ENCODE measurements at places on chromosomes 2 and 18.

DNA sequence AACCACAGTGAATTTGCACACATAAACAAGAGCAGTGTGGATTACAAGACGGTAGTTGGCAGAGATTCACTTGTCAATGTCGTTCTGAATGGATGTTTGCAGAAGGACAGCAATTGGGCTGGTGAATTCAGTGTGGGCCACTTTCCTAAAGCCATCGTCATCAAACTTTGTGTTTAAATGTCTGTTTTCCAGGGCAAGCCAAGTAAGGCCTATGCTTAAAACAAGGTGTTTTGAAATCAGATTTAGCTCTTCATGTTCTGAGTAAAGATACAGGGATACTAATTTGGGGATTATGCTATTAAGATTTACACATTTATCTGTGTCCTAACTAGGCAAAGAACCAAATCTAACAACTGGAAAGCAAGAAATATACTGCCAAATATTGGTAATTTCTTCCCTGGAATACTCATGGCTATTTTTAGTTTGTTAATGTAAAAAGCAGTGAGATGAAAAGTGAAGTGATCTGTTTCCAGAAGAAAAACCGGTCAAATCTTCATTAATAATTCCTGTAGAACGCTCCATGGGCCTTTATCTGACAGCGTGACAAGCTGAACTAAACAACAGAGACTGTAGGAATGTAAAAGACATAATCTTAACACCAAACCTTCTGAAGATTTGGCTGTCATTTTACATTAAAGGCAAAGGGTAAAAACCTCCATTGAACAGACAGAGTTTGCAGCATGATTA lies 175.7 kb downstream of the ICOS start:
- no peak for DNase-seq

GRCh38 chr2:2614452-2614851 lies 283.4 kb upstream of the MYT1L start:
- no peak for DNase-seq

- no peak for DNase-seq
These were observed 42.5 kb downstream of the COPS8 start for GRCh38 chr2:237128026-237128703.

DNA sequence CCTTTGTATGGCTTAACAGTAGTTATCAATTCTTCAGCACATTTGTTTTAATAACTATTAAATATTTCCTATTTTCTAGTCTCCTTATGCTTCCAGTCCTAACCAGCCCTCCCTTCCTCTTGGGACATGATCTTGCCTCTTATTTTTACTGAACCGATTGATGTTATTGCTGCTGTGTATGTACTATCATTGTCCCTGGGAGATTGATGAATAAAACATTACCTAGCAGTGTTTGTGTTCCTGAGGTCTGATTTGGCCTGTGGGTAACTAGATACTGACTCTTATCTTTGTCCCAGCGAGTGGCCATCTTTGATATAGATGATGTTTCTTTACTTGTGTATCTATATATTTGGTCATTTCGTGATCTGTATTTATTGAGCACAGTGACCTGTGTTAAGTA lies 192.9 kb downstream of the BABAM2 start:
- DNase-seq, result no peak

GRCh38 chr2:149568138-149568537 lies 19.4 kb downstream of the MMADHC start:
- DNase-seq, result no peak
